ENCODE measurements at places on chromosomes 5 and 9. TPM values are rescaled to one million over a fixed set of nuclear protein-coding genes. Genes with fewer than 3 reads are reported as not detected.
A peak's percentile ranks its signal among the peaks of the same experiment; 100 is the strongest.

GRCh38 chr5:34991486-34992238 lies 56.1 kb downstream of the AGXT2 start:
- DNase-seq: no peak

DNA sequence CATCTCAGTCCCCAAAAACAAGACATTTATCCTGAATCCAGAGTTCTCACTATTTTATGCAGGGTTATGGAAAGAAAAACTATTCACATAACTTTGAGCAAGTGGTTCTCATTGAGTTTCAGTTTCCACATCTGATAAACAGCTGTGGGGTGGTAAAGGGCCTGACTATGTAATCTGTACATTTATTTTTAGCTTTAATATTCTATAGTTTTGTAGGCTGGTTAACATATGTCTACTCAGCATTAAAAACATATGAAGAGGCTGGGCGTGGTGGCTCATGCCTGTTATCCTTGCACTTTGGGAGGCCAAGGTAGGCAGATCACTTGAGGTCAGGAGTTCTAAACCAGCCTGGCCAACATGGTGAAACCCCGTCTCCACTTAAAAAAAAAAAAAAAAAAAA lies 301.5 kb upstream of the CCNG1 start:
- no peak for DNase-seq

DNA sequence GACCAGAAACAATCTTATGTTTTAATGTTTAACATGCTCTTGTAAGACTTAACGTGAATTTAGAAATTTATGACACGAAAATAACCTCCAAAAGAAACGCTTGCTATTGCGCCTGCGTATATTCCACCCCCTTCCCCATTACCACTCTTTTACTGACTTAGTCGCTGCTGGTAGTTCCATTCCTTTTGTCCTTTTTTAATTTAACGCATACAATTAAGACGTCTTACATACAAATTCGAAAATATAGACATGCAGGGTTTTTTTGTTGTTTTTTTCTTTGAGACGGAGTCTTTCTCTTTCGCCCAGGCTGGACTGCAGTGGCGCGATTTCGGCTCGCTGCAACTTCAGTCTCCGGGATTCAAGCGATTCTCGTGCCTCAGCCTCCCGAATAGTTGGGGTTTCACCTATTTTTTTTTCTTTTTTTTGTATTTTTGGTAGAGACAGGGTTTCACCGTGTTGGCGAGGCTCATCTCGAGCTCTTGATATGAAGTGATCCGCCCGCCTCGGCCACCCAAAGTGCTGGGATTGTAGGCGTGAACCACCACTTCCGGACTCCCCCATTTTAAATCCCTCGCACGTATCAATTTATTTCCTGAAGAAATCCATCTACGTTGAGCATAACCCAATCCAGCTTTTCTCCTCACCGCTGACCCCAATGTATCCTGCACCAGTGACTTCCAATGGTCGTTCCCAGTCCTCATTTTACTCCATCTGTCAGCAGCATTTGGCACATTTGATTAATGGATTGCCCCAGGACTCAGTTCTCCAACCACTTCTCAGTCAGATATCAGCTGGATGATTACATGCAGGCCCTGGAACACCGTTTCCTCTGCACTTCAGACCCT lies 684 bp upstream of the MED7 start:
- DNase-seq: peak; percentile 65

DNA sequence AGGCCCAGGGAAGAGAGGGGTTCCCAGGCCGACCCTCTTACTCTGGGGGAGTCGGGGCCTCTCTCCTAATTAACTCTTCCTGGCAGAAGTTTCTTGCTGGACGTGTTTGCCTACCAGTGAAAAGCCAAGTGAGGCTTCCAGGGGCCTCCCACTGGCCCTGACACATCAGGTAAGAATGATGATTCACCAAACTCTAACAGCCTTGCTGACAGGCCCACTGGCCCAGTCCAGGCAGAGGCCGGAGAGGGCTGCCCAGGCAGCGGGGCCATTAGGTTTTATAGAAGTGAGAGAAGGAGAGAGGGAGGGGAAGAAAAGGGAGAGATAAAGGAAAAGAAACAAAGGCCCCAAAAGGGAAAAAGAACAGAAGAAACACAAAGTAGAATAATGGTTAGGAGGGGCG lies 50.8 kb upstream of the FOXE1 start:
- no peak for DNase-seq

GRCh38 chr5:124584991-124585715 lies 161.3 kb downstream of the ZNF608 start:
- no peak for DNase-seq

DNA sequence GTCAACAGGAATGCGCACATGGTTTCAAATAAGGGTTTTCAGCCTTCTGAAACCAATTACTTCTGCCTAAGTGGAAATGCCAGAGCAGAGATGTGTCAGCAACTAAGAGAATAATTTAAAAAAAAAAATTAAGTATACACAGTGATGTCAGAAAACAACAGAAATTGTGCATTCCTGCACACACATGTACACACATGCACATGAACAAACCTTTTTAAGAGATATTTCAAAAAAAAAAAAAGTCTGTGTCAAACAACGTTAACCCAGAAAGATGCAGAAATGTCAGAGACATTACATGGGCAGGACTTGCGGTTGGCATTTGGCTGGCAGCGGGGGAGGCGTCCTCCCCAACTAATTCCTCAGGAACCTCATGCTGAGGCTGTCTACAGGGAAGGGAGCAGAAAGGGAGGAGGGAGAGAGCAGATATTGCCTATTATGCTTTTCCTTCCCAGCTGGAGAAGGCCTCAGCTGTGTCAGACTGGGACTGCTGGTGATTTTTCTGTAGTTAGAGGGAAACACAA lies 536.9 kb upstream of the WWC1 start:
- no peak for DNase-seq

DNA sequence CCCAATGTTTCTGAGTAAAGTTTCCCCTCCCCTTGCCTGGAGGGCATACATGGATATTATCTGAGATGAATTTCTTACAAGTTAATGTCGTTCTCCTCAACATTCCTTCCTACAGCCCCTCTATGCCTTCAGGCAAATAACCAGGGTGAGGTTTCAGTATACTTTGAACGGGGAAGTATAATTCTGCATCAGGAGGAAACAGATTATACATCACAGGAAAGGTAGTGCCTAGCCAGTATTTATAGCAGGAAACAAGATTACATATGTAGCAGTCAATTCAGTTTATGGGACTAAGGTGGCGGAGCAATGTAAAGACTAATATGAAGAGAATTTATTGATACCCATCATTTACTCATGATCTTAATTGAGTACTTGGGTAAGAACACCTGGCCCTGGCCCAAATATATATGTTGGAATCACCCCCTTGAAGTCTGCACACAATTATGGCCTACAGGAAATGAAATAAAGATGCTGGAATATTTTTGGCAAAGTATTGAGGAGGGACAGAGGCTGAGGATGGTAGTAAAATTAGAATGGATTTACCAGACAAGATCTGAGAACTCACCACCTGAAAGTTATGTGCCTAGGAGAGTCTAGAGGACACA lies 661.1 kb downstream of the PTPRD start:
- no peak for DNase-seq

- DNase-seq: no peak
Measured at GRCh38 chr5:12910641-12911040, 1006.4 kb upstream of the CTNND2 start.

- no peak for DNase-seq
Measured at GRCh38 chr5:68375540-68375939, 160.0 kb downstream of the PIK3R1 start.

GRCh38 chr9:22119522-22120158 lies 110.5 kb upstream of the CDKN2B start:
- no peak for DNase-seq

- no peak for DNase-seq
Measured at GRCh38 chr5:84724683-84725082, 340.0 kb upstream of the EDIL3 start.

GRCh38 chr5:102946971-102947370 lies 173.0 kb downstream of the GIN1 start:
- DNase-seq: no peak

DNA sequence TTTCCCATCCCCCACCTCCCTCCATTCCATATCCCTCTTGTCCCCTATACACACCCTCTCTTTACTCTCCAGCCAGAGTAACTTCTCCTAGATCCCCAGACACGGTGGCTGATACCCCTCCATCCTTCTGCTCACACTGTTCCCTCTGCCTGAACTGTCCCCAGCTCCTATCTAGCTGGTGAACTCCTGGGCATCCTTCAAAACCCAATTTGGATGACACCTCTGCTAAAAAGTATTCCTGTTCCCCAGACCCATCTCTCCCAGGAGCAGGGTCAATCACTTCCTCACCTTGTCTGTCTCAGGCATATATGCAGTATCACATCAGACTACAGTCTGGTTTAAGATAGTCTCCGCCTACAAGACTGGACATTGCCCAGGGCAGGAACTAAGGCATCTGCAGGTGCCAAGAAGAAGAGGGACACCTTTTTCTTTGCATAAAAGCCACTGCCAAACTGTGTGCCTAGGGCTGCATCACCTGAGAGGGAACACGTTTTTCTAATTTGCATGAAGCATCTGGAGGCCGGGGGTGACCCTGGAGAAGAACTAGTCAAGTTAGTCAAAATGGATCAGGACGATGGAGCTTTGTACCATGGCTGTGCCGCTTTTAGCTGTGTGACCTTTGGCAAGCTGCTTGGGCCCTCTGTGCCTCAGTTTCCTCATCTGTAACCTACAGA lies 27.1 kb downstream of the NR5A1 start:
- no peak for DNase-seq

DNA sequence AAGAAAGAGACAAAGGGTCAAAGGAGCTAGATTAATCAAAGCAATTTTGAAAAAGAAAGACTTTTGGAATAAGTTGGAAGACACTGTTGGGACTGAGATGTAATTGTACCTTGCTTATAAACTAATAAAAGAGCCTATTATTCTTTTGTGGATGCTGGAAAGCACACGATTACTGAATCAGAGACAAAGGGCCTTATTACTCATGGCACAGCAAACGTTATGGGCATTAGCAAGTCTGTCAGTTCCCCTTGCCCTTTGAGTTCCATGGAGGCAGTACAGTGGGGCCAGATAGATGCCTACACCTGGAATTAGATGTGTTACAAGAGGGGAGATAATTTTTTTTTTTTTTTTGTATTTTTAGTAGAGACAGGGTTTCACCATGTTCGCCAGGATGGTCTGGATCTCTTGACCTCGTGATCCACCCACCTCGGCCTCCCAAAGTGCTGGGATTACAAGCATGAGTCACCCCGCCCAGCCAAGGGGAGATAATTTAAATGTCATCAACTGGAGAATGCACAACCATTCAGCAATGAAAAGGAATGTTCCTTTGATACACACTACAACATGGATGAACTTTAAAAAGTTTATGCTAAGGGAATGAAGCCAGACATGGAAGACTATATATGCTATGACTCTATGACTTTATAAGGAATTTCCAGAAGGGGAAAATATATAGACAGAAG lies 128.9 kb downstream of the STARD4 start:
- DNase-seq: no peak

DNA sequence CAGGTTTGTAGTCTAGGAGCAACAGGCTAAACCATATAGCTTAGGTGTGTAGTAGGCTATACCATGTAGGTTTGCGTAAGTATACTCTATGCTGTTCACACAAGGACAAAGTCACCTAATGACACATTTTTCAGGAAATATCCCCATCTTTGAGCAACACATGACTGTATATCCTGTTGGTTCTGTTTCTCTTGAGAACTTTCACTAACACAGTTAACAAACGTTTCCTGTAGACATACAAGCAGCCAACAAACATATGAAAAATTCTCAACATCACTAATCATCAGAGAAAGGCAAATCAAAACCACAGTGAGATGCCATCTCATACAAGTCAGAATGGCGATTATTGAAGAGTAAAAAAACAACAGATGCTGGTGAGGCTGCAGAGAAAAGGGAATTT lies 68.2 kb downstream of the NR2F1-AS1 start:
- no peak for DNase-seq

Gene ANKRD34B
- not detected for total RNA-seq

Gene RAB3C
- total RNA-seq: 3.1 TPM

Gene IFNA4
- total RNA-seq: not detected

Gene THBS4
- total RNA-seq: 26.2 TPM

Gene SPATA31A3
- total RNA-seq: not detected

Gene LCP2
- 22.9 TPM for total RNA-seq

Gene LCN9
- not detected for total RNA-seq

Gene SLC34A1
- total RNA-seq: not detected

Gene PDE6A
- 7.3 TPM for total RNA-seq

All from mucosa of descending colon (tissue), 3 donors.